ENCODE measurements at places on chromosomes 6 and 20.
A peak's percentile ranks its signal among the peaks of the same experiment; 100 is the strongest.

- DNase-seq: no peak
These were observed 97.2 kb upstream of the HDAC2 start for GRCh38 chr6:114068116-114068515.

- DNase-seq: peak; percentile 97
These were observed 285.4 kb downstream of the THBS2 start for GRCh38 chr6:168968228-168968627.

- peak; percentile 60 for DNase-seq
These were observed 43.3 kb upstream of the MRPS10 start for GRCh38 chr6:42260972-42261371.

DNA sequence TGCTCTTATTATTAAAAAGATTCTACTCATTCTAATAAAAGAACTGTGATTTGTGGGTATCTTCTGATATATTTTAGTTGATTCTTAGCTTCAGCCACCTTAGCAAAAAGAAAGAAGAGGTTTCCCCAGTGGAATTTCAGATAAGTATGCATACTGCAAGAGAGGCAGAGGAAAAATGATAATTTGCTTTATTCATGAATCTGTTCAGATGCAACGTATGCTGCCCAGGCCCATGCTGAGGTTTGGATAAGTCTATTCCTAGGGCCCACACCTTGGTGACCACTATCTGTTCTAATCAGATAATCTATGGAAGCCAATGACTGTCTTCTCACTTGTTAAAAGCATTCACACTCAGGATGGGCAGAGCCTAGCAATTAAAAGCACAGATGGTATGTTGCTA, 194.0 kb downstream of the HIVEP2 start:
- no peak for DNase-seq

DNA sequence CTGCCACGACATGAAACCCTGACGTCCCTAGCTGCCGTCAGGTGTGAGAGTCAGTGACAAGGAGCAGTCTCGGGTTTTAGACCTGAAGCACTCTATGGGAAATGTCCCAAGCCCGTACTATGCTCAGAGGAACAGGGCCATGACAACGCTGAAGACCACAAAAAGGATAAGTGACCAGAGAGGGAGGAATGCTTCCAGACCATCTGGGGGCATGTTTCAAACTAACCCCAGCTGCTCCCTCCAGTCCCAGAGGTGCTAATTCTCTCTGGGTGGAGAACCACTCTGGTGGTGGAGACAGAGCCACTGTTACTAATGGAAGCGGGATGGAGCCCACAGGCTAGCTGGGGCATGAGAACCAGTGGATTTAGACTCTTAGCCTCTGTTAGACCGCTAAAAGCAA, 8.7 kb downstream of the AURKA start:
- peak; percentile 40 for DNase-seq

GRCh38 chr20:40728470-40728869, 39.4 kb upstream of the MAFB start:
- no peak for DNase-seq

GRCh38 chr20:57679113-57679512, 30.7 kb downstream of the PMEPA1 start:
- DNase-seq: no peak

DNA sequence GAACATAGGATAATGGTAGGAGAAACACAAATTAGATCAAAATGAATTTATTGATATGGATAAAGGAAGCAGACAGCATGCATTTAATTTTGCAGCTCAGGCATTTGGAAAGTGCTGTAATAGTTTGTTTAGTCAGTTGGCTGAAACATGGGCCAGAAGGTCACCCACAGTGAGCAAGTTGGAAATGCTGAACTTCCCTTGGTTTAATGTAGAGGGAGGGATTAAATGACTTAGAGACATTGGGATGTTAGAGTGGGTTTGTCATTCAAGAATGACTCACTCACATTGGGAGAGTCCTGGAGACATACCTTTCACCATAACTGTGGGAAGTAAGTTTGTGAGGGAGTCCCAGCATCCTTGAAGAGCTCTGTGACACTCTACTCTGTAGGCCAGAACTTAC, 231.5 kb upstream of the PLCB4 start:
- no peak for DNase-seq

DNA sequence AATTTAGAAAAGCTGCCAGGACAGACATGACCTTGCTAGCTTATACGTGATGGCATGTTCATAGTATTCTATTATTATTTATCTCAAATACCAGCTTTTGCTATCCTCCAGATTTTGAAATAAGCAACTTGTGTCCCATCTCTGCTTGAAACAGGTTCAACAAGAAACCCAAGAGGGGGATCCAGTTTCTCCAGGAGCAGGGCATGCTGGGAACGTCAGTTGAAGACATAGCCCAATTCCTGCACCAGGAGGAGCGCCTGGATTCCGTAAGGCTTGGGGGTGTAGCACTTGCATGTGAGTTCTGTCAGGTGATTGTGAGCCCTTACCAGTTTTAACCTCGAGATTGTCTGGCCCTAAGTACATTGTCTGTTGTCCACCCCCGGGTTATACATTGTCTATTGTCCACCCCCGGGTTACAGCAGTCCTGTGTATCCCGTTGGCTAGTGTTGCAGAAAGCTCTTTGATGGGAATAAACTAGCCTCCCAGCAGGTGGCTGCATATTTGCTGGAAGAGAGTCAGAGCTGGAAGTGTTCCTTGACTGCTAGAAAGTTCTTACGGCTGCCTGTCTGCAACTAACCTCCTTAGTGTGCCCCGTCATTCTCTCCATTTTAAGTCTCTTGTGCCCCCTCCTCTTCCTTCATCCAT, 61.4 kb upstream of the CSE1L start:
- DNase-seq: no peak

GRCh38 chr20:58708246-58708931, 15.8 kb downstream of the NPEPL1 start:
- peak; percentile 87 for DNase-seq

GRCh38 chr20:31859266-31859997, 10.9 kb downstream of the DUSP15 start:
- DNase-seq: no peak
